ENCODE measurements at places on chromosomes 2 and 18. TPM values are rescaled to one million over a fixed set of nuclear protein-coding genes. Genes with fewer than 3 reads are reported as not detected.

Gene PDE1A
- 0.15 TPM for total RNA-seq

Gene RNU2-63P
- 9.1 TPM for total RNA-seq

Gene PLA2R1
- 7.5 TPM for total RNA-seq

Gene SFXN5
- 8.0 TPM for total RNA-seq

Gene INPP5D
- 46.1 TPM for total RNA-seq

Gene AFF3
- 1.0 TPM for total RNA-seq

Gene PNKD
- 23.1 TPM for total RNA-seq

Gene NYAP2
- total RNA-seq = not detected

Gene TFPI
- total RNA-seq = 71.1 TPM

GRCh38 chr2:46798998-46799698 is 116.5 kb downstream of the MCFD2 start:
- no peak for DNase-seq

GRCh38 chr2:62364791-62365528 is 141.0 kb downstream of the TMEM17 start:
- DNase-seq = no peak

DNA sequence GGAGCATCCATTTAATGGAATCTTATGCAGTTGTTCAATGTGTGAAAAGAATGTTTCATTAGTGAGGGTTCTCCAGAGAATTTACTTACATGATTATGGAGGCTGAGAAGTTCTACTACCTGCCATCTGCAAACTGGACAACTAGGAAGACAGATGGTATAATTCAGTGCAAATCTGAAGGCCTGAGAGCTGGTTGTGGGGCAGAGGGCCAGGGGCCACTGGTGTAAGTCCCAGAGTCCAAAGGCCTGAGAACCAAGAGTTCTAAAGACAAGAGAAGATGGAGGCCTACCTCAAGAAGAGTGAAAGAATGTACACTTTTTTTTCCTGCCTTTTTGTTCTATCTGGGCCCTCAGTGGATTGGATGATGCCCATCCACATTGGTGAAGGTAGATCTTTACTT is 114.8 kb downstream of the DDX1 start:
- no peak for DNase-seq

GRCh38 chr2:15634846-15635490 is 43.3 kb downstream of the DDX1 start:
- no peak for DNase-seq

DNA sequence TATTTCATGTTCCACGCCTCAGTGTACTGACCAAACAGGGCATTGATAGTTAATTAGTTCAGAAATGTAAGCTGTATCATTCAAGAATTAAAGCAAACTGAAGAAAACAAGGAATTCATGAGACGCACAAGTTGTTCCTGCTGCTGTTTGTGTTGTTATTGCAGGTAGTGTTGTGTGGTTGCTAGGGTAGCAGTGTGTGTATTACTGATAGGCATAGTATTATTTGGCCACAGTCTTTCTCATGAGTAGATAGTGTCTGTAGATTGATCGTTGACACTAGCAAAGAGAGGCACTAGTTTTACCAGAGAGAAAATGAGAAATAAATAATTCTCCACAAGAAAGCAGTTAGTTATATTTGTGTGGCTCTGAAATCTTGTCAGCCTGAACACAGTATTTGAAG is 548.6 kb downstream of the LRP1B start:
- DNase-seq = no peak

DNA sequence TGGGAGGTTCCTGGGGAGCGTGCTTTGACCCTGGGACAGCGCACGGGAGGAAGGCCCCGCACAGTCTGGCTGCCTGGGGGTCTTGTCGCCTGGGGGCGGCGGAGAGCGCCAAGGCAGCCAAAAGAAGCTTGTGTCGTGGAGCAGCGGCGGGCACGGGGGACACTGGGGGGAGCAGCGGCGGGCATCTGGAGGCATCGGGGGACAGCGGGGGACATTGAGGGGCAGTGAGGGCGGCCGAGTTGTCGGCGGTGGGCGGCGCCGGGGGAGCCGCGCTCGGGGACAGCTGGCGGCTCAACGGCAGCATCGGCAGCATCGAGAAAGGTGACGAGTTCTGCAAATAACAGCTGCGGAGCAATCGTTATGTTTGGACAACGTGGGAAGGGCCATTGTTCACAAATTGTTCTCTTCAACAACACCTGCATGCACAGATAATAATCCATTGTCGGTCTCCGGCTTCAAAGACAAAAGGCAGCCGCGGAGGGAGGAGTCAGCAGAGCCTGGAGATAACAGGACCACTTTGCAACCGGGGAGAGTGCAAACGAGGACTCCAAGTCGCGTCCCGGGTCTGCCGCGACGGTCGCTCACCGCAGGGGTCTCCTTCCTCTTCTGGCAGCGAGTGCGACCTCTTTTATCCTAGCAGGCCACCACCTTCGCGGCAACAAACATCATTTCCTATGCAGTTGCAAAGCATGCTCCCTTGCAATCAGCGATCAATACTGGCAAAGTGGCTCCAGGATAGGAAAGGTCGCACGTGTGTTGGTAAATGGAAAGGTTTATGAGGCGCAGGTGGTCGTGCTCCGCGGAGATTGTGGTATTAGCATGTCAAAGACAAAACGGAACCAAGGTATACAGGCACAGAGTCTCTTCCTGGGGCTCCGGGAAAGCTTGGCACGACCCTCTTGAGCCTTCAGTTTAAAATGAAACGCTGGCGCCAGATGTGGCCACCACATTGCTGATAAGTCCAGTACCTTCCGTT is 132.3 kb upstream of the DLX2 start:
- no peak for DNase-seq

DNA sequence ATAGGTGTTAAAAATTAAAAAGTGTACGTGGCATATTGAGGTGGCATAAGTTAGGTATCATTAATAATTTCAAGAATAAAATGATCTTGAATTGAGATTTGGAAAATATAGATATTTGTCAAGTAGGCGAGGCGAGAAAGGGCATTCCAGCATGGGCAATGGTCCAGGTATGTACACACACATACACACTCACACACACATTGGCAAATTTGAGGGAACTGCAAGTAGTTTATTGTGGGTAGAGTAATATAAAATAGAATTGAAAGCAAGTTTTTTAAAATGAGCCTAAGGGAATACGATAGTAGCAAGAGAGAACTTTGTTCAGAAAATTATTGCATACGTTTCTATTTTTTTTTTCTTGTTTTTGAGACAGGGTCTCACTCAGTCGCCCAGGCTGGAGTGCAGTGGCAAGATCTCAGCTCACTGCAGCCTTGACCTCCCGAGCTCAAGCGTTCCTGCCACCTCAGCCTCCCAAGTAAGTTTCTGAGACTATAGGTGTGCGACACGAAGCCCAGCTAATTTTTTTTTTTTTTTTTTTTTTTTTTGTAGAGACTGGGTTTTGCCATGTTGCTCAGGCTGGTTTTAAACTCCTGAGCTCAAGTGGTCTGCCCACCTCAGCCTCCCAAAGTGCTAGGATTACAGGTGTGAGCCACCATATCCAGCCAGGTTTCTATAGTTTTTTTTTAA is 96.7 kb upstream of the SLC39A10 start:
- DNase-seq = peak; percentile 20

DNA sequence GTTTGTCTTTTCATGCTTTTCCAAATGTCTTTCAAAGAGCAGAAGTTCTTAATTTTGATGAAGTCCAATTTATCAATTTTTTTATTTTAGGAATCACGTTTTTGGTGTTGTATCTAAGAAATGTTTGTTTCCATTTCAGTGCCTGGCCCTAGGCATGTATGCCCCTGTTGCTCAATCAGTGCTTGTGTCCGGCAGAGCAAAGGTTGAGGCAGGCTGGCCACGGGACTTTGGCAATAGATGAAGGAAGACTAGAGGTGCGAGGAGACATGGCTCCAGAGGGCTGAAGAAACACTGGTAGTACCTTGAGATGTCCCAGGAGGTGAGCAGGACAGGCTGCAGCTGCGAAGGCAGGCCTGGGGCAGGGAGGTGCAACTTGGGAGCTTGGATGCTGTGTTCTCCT is 10.1 kb upstream of the B3GNT7 start:
- DNase-seq = no peak

DNA sequence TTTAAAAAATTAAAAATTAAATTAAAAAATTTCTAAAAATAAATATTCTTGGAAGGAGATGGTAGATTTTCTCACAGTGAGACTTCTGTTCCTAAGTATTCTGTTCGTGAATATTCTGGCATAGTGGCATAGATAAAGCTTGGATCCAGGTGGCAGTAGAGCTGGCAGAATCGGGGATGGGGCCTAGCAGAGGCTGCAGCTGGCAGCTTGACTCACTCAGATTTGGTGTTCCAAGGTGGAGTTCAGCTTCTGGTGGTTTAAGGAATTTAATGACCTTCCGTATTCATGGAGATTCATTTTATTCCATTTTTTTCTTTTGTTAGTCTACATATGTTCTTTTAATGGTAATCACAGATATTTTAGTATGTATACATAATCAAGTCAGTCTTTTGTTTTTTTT is 19.9 kb downstream of the ARMC9 start:
- no peak for DNase-seq

DNA sequence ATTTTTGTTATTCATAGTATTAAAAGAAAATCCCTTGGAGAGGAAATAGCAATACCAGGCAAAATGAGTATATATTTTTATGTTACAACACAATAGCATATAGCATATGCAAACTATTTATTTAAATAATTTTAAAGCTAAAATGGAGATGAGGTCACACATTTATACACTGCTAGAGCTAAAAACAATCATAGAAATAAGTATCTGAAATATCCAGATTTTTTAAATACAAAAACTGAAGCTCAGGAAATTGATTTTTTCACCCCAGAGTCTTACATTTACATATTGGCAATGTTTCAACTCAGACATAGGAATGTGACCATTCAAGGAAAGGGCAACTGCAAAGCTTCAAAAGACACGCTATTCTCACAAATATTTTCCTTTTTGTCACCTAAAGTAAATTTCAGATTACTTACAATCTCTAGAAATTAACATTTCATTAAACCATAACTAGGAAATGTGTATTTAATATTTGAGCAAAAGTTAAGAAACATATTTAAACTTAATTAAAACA is 8.9 kb downstream of the TFPI start:
- peak; percentile 46 for DNase-seq

DNA sequence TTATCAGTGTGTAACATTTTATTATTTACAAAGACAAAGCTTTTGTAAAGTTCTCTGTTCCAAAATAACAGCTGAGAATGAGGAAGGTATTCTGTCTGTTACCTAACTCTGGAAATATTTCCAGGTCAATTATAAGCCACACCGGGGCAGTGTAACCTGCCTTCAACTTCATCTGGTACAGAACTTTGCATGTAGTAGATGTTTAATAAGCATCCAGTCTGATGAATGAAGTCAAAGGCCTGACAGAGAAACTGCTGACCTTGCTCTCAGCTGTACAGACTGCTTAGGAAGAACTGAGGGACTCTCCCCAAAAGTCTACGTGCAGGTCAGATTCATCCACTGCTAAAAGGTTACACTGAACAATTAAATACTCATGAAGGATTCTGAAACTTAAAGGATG is 43.3 kb downstream of the WDFY1 start:
- no peak for DNase-seq

DNA sequence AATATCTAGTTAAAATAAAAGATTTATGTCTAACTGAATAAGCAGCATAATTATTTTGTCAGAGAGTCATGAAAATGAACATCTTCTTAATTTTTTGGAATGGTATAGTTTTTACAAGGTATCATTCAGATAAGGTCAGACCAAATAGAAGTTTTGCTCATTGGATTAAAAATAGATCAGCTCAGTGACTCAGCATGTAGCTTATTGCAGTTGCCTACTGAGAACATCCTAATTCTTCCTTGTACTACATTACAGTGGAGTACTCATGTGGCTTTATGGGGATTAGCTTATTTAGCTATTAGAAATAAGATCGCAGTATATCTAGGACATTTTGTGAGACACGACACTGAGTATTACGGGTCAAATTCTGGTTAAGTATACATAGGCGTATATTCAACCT is 38.2 kb upstream of the PPM1B start:
- DNase-seq = peak; percentile 14

- DNase-seq = peak; percentile 8
Observed at GRCh38 chr2:1824202-1824905, 80.0 kb upstream of the PXDN start.

GRCh38 chr2:64420677-64421076 is 33.3 kb upstream of the LGALSL start:
- no peak for DNase-seq

DNA sequence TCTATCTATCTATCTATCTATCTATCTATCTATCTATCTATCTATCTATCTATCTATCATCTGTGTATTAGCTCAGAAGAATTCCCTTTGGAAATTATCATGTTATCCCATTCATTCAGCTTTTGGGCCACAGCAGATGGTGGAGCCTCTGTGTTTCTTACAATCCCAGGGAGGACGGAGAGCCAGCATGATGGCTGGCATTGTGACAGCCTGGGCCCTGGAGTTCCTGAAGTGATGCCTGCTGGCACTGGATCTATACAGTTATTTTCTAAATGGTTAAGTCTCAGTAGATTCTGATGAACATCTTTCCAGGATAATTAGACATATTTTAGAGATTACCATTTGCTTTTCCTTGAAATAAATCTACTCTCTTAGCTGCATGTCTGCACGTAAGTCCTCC is 385.4 kb upstream of the NXPH2 start:
- DNase-seq = no peak

- DNase-seq = peak; percentile 17
Observed at GRCh38 chr2:57890464-57890863, 156.1 kb upstream of the VRK2 start.

DNA sequence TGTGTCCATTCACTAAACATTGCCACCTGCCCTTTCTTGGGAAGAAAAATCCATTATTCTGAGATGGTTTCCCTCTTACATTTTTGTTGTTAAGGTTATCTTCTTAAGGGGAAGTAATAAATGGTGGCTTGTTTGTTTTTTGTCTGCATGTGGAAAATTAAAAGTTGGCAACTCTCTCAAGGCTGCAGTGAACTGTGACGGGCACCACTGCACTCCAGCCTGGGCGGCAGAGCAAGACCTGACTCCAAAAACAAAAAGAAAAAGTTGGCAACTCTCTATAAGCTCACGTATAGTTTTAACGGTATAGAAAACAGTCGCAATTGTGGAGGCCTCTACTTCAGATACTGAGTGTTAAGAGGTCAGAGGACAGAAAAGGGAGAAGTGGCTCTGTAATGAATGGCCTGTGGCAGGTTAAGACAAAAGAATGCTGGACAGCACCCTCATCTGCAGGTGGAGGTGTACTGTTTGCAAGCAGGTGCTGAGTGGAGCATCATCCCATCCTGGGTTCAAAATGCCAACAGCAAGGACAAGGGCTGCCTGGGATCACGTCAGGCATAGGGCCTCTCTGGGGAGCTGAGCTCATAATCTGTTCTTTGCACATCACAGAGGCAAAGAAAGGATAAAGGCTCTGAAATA is 16.7 kb downstream of the L3MBTL4 start:
- no peak for DNase-seq

GRCh38 chr2:63446658-63447057 is 141.6 kb downstream of the WDPCP start:
- DNase-seq = no peak

- DNase-seq = no peak
Observed at GRCh38 chr18:26792661-26793060, 72.8 kb downstream of the AQP4 start.

DNA sequence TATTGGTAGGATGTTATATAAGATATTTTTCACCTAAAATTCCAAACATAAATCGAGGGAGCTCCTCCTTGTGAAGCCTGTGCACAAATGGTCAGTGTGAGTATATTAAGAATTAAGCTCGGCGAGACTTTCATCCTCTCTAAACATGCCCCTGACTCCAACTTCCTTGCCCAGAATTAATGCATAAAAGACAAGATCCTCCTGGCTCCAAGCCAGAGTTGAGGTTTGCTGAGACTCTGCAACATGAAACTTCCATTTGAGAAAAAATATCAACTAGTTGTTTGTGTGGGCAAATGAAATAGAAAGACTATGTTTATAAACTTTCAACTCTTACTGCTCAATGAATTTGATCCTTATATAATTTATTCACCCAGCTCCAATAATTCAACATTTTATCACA is 68.1 kb downstream of the CCDC178 start:
- no peak for DNase-seq

GRCh38 chr2:75799859-75800258 is 89.1 kb upstream of the GCFC2 start:
- DNase-seq = no peak
